NCI-H1092 (cell line): ENCODE measurements at places on chromosomes 2 and 18.

DNA sequence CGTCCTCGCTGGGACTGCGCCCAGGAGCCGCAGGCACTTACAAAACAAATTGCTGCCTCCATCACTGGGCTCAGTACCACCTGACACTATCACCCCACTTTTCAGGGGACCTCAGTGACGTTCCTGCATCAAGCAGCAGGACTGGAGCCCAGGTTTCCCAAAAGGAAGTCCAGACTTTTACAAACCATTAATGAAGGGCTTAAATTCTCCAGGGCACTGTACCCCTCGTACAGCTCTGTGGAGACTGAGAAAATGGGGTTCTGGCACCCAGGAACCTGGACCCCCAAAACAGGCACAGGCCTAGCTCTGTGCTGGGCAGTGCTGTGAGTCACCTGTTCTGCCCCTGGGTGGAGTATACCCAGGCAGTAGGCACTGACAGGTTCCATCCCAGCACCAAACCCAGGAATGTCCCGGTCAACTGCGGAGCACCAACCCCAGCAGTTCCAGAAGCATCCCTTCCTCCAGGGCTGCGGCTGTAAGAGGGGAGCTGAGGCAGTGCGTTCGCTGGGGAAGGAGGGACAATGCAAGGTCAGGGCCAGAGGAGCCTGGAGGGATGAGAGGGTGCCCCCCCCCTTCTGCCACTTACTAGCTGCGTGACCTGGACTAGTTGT, 24.6 kb upstream of the NOTO start:
- no peak for DNase-seq

DNA sequence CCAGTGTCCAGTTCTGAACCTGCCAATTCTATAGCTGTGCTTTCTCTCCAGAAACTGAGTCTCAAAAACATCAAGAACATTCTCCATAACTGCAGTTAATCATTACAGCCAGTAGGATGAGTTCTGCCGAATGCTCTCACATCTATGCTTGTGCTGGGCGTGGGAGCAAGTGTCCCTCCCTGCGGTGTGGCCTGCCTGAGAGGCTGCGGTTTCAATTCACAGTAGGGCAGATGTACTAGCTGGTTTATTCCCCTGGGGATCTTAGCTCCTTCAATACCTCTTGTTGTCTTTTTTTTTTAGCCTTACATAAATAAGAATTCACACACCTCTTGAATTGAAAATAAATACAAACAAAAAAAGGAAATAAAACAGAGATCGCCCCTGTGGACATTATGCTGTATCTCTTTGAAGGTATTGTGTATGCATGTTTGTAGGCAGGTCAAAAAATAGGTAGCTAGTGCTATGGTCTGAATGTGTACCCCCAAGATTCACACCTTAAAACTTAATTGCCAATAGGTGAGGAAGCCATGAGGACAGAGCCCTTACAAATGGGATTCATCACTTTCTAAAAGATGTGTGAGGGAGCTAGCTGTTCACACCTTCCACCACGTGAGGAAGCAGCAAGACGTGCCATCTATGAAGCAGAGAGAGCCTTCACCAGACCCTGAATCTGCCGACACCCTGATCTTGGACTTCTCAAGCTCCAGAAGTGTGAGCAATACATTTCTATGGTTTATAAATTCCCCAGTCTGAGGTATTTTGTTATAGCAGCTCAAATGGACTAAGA, 74.3 kb downstream of the BCL2L11 start:
- DNase-seq, result no peak

DNA sequence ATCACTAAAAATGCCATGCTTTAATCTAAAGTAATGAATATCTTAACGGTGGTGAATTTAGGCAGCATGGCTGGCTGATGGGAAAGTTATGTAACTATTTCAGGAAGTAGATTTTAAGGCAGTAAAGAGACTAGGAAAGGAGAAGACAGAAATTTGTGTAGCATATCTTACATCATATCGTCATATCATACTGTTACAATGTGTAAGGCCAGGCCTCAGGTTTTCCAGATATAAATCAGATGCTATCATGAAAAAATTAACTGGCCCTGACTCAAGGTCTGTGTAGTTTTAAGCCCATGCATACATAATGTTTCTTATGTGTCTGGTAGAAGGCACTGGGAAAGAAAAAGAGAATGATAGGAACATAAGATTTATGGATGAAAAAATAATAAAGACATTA, 8.9 kb upstream of the FAP start:
- no peak for DNase-seq

GRCh38 chr2:38733300-38733971, 17.7 kb downstream of the SRSF7 start:
- no peak for DNase-seq

DNA sequence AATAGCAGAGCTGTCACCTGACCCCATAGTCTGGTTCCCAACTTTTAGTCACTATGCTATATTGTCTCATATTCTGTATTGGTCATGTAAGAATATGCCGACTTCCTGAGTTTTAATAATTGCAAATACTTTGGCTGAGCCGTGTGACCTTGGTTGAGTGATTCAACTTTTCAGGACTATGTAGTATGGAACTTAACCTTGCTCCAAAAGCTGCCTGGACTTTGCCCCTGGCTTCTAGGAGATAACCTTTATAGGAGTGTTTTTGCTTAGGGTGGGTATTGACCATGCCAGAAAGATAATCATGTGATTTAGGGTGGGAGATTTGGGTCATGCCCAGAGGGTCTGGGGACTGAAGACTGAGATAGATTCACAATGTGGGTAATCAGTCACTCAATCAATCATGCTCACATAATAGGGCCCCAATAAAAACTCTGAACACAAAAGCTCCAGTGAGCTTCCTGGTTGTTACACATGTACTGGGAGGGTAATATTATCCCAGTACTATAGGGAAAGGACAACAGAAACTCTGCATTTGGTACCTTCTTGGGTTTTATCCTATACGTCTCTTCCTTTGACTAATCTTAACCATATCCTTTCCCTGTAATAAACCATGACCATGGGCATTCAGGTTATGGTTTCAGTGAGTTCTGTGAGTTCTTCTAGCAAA, 235.6 kb downstream of the RNF152 start:
- no peak for DNase-seq

DNA sequence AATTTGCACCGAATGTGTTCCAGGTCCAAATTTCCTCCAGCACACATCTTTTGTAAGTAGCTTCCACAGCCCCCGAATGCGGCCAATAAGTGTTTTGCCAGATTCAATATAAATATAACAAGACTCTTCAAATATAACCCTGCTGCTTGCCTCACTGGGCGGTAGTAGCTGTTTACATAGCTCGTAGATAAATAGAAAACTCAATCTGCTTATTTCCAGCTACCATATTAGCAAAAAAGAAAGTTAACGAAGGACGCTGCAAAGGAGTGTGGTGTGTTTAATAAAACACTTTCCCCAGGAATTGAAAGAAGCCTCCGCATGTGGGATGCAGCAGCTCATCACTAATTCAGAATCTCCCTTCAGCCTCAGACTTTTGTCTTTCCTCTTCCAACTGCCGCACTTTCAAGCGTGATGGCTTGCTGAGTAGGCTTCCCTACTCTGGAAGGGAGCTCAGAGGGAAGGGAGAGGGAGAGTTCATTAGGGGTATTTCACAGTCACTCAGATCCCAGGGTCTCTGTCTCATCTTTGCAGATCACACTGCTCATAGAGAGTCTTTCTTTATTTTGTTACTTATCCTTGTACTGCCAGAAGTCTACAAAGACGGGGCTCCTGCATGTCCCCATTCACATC, 367.0 kb downstream of the RND3 start:
- peak; percentile 22 for DNase-seq

- no peak for DNase-seq
Observed at GRCh38 chr2:35116151-35116550, 1239.4 kb upstream of the CRIM1 start.

DNA sequence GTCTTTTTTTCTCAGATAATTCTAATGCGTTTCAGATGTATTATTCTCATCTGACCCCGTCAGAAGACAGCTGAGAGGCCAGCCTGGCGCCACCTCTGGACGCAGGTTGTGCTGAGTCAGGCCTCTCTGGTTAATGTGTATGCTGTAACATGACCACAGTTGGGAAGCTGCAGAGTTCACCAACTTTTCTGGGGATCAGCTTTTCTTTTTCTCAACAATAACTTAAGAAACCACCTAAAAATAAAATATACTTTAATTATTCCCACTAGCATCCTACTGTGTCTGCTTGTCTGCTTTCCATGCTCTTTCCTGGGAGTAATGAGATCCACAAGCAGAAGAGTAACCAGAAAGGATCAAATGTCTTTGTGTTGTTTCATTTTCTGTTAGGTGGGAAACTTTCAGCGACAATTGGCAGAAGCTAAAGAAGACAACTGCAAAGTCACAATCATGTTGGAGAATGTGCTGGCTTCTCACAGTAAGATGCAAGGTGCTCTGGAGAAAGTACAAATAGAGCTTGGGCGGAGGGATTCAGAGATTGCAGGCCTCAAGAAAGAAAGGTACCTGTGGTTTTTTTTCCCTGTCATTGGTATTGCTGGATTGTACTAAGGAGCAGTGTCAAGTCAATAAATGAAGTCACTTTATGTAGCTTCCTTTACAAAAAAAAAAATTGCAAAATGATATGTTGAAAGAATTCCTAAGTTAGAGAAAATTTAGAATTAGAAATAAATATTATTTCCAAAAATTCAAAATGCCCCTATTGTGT, 79.8 kb downstream of the CCDC150 start:
- no peak for DNase-seq

GRCh38 chr2:216414772-216415319, 2.6 kb downstream of the SMARCAL1 start:
- DNase-seq, result no peak

DNA sequence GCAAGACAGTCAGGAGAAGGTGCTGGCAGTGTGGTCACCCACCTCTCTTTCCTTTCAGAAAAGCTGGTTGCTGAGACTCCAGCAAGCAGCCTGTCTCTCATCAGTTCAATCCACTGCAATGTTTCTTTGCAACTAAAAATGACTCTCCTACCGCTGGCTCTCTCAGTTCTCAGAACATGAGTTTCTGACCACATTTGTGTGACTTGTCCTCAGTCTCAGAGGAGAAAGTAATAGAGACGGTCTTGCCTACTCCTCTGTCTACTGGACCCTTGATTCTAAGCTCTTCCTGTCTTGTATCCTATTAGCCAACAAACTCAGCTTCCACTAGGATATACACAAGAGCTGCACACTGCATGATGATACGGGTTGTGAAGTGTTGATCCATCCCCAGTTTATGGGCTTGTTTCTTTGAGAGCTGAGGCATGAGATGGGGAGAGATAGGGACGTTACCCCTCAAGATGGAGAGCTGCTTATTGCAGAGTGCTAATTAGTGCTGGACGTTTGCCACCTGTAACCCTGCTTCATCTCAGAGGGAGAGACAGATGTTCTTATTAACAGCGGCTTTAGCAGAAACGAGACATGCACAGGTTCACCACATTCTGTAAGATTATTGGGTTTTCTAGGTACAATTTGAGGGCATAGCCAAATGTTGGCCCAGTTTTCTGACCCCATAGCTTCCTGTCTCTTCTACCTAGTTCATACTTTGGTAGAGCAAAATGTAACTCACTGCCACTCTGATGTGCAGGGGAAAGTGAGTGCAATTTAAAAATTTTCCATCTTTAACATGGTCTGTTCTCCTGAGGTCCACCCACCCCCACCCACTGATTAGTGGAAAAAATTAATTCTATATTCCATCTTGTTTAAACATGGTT, 32.4 kb upstream of the YWHAQ start:
- DNase-seq, result no peak
